ENCODE measurements at places on chromosomes 12 and 14.

- no peak for DNase-seq
These were observed 21.4 kb downstream of the SMOC1 start for GRCh38 chr14:69900603-69901002.

DNA sequence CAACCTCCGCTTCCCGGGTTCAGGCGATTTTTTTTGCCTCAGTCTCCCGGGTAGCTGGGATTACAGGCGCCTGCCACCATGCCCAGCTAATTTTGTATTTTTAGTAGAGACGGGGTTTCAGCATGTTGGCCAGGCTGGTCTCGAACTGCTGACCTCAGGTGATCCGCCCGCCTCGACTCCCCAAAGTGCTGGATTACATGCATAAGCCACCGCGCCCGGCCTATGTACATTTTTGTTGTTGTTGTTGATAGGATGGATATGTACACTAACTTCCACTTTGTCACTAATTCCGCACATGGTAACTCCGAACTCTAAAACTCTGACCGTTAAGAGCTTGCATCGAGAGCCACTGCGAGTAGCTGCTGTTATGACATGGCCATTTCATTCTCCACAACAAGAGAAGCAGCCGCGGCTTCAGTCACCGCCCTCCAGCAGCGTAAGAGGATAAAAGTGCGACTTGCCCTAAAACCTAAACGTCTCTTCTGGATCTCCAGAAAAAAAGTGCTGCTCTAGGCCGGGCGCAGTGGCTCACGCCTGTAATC is 742 bp upstream of the MARS1 start:
- no peak for DNase-seq

- DNase-seq, result peak; percentile 74
These were observed 1.0 kb upstream of the SAMD4A start for GRCh38 chr14:54565785-54566409.

GRCh38 chr14:51613416-51613815 is 38.3 kb upstream of the FRMD6 start:
- no peak for DNase-seq

DNA sequence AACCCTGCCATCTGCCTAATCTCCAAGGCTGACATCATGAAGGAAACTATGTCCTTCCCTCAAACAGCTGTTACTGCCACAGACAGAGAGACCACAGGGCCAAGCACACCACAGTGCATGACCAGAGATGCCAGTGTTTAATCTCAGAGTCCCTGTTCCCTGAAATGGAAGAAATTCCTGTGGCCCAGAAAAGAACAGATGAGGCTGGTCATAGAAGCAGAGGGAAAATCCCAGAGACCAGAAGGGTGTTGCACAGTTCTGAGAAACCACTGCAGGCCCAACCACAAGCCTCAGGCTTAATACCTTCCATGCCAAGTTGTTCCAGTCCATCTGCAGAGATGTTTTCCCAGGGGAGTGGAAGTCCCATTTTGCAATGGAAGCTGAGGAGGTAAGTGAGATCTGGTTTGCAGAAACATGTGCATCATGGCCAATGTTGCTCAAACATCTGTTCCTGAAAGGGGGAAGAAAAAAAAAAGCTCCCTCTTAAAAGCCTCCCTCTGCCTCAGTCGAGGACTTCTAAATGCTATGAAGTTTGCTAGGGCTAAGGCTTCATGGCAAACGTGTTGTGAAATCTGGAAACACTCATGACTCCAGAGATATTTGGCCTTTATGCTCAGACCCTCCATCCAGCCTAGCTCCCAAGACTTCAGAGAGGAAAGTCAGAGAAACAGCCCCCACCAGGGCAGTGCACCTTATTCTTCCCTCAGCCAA is 98.6 kb downstream of the SCARB1 start:
- DNase-seq, result no peak

GRCh38 chr14:95495538-95496025 is 20.9 kb downstream of the SYNE3 start:
- DNase-seq, result peak; percentile 82

DNA sequence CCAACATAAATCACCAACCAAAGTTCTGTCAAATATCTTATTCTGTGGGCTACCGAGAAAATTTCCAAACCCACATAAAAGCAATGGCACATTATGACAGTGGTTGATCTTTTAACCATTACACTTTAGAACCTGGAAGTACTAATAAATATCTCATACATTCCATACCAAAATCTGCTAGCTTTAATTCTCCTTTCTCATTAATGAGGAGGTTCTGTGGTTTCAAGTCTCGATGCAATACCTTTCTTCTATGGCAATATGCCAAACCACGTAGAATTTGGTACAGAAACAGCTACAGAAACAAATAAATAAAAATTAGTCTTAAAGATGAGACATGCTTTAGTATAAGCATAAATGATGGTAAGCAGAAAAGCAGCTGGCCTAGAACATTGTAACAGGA is 100.7 kb downstream of the ELK3 start:
- no peak for DNase-seq

- DNase-seq, result no peak
These were observed 28.7 kb upstream of the REP15 start for GRCh38 chr12:27667540-27667939.

GRCh38 chr12:27133022-27133590 is 50.7 kb upstream of the C12orf71 start:
- no peak for DNase-seq

DNA sequence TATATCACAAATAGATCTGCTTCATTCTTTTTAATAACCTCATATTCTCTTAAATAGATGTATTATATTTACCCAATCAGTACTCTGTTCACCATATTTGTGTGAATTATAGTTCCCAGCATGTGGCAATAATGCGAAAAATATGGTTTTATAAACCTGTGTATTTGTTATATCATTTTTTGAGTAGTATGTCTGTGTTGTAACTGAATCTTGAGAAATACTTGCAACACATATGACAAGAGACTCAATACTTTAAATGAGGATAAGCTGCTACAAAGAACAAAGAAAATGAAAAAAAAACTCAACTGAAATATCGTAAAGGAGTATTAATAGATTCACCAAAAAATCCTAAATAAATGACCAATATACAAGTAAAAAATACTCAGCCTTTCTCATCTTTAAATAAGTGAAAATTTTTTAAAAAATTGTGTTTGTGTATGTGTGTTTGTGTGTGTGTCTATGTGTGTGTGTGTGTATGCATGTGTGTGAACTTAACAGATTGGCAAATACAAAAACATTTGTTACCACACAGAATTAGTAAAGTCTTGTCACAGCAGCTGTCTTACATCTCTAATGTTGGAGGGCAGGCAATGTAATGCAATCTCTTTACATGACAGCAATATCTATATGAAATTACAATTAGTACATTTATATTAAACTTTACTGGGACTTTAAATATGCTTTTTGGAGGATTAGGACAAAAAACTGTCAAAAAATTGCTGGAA is 441.9 kb upstream of the MGAT4C start:
- no peak for DNase-seq

GRCh38 chr14:66509874-66510273 is 1.9 kb downstream of the GPHN start:
- DNase-seq, result no peak

- DNase-seq, result no peak
These were observed 29.4 kb downstream of the BAZ2A start for GRCh38 chr12:56600753-56601152.

GRCh38 chr12:104502217-104502616 is 45.5 kb downstream of the CHST11 start:
- no peak for DNase-seq

DNA sequence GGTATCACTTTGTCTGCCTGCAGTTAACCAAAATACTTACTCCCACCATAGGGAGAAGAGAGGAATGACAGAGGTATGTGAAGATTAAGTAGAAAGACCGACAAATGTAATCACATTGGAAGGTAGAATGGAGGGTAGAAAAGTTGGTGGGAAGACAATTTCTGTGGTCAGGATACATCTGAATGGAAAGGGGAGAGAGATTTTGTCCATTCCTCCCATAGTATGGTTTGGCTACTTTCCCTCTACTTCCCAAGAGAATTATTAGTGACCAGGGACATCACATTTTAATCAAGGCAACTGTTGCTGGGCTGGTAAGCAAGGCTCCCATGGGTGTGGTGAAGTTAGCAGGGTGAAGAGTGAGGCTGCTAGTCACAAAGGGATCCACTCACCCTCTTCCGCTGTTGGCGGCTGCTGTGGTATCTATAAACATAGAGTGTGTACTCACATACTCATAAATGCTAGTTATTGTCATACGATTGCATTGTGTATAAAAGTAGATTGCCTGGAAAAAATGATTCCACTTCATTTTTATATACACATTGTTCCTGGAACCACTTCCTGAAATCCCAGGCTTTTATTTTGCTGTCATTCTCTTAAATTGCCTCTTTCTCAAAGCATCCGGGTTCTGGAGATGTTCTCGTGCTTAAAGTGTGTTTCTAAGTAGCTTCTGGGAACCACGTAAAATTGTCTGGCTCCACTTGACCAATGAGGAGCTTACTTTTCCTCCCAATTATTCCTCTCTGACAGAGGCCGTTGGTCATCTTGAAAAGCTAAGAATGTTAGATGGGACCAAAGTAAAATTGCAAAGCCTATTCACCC is 413.1 kb downstream of the ZFP36L1 start:
- DNase-seq, result no peak

GRCh38 chr14:69841656-69842055 is 37.6 kb upstream of the SMOC1 start:
- DNase-seq, result no peak

DNA sequence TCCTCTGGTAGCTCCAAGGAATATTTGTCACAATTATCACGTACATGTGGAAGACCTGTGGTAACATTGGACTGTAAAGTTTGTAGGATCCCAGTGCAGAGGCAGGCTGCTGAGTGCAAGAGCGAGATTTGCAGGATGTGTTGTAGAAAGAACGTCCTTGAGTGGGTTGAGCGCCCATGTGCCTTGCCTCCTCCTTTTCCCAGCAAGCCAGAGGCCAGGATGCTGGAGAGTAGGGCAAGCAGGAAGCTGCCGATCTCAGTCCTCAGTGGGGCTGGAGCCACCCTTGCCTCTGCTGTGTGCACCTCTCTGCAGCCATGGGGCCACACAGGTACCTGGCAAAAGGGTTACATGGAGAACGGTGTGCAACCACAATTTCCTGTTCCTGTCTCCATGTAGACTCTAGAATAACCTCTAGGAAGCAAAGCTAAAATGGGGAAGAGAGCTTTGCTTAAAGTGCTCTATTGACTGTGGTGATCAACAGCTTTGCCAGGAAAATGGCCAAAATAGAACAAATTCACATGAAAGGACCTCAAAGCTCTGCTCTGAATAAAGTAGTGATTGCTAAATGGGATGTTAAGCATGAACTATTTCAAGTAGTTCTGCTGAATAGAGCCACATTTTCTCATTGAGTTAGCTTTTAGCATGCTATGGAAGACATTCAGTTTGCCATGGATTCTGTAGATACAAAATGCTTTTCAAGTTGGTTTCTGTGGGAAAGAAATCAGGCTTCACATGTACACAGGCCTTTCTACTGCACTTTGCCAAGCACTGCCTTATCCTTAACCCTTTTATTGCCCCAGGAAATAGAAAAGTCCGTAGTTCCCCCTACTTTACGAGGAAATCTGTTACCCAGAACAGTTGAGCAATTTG is 37.4 kb downstream of the ANKRD9 start:
- DNase-seq, result no peak

GRCh38 chr12:28223025-28223554 is 32.8 kb downstream of the CCDC91 start:
- DNase-seq, result no peak

GRCh38 chr14:33548606-33549005 is 402.3 kb downstream of the EGLN3 start:
- no peak for DNase-seq

GRCh38 chr14:92847749-92848148 is 53.6 kb downstream of the GOLGA5 start:
- DNase-seq, result no peak

- DNase-seq, result no peak
These were observed 19.2 kb upstream of the OAS1 start for GRCh38 chr12:112887550-112887949.

DNA sequence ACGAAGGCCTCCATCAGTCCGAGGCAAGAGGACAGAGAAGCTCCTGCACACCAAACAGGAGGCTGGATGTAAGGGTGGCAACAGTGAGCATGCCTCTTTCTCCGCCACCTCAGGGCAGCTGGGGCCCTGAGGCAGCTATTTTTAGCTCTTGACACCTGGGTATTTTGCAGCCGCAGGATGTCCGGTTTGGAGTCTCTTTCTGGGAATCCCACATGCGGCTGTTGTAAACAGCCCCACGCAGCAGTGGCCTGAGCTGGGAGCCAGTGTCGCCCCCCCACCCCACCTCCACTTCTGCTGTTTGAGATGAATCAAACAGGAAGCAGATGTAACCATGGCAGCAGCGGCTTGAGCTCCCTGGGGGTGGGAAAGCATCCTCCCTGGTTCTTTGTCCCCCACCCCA is 11.7 kb downstream of the HDAC7 start:
- DNase-seq, result peak; percentile 81

GRCh38 chr14:29755311-29756018 is 172.2 kb downstream of the PRKD1 start:
- no peak for DNase-seq

- DNase-seq, result no peak
These were observed 53.9 kb upstream of the STXBP6 start for GRCh38 chr14:25103820-25104219.

DNA sequence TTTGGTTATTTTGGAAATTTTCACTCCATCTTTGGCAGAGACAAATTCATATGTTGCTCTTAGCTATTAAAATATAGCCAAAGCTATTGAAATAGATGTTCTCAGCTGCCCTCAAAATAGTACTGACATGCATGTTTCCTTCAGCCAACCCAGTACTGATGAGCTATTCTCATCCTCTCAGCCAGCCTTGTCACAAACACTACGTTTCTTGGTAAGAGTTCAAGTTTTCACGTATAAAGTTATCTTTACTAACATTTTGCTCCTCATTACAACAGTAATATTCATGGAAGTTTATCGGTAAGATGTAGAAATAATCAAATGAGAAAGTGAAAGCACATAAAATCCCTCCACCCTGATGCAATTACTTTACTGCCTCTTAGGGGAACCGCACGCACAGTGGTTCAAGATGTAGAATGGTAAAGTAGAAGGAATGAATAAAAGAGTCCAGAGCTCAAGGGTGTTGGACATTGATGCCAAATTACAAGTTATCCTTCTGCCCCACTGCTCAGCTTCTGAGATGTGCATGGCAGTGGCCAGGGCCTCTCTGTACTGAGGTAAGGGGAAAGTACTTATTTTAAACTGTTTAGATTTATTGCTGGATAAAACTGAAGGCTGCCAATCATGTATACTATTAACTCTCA is 20.7 kb downstream of the GCH1 start:
- DNase-seq, result no peak

DNA sequence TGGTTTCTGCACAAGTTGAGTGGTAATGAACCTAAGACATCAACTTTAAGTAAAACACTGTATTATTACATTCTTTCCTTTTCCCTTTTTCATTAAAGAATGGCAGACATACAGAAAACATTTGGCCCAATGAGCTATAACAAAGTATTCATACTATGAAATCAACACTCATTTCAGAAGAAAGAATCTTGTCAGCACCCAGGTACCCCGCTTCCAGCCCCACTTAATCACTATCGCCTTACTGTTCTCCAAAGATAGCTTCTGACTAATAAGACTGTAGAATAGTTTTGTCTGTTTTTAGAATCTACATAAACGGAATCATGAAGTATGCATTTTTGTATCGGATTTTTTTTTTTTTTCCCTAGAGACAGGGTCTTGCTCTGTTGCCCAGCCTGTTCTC is 9.5 kb downstream of the CNTN1 start:
- DNase-seq, result no peak

GRCh38 chr14:28163897-28164296 is 602.7 kb upstream of the FOXG1 start:
- DNase-seq, result no peak

All from stimulated activated naive B cell treated with anti-CD40 and anti-IgM and Interleukin-4, amounts not matched to agents 10 μg/mL and 1 μg/mL and 100 μg/mL, for 72 hours (primary cell).